Fibroblast of lung (primary cell): ENCODE measurements at places on chromosomes 12 and 14.

DNA sequence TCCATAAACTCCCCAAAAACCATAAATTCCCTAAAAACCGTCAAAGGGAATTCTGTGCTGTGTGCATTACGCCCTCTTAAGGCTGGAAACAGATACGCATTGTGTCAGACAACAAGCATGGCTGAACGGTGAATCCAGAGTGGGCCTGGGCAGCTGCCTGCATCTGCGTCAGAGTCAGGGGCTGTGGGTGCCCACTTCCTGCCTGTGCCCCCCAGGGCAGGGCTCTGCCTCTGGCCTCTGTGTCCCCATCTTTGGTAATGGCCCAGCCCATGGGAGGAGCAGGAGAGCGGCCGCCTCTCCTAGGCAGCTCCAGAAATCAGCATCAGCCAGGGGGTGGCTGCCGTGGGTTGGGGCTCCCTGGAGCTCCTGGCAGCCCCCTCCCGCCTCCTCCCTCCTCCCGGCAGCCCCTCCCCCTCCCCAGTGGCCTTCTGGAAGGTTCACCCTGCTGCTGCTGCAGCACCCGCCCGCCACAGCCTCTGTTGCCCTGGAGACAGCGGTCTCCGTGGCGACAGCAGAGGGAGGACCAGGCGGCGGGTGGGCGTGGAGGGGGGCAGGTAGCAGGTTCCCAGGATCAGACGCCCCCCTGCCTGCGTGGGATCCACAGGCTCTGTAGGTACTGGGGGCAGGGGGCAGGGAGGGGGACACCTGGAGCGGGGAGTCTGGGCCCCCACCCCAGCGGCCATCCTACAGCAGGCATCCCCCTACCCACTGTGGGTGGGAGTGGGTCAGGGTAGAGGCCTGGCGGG lies 5.9 kb downstream of the MMP17 start:
- peak; percentile 37 for DNase-seq

DNA sequence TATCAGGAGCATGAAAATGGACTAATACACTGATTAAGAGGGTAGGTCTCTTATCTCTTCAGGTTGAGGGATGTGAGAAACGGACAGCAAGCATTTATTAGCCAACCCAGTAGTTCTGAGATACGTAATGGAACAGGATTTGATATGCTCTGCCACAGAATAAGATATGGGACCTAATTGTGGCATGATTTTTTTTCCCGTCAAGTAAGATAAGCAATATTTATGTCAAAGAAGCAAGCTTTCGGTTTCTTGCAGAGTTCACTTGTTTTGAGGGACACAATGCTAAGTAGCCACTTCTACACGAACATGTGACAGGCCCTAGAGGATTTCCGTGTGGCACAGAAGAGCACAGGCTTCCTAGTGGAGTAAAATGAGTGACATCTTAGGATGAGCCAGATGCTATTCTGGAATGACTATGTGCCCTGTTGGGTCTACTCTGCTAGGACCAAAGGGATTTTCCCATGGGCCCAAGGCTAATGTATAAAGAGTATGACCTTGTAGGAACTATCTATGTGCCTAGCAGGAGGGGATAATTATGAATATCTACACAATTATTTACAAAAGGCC lies 57.9 kb downstream of the SLC38A1 start:
- DNase-seq, result peak; percentile 14

DNA sequence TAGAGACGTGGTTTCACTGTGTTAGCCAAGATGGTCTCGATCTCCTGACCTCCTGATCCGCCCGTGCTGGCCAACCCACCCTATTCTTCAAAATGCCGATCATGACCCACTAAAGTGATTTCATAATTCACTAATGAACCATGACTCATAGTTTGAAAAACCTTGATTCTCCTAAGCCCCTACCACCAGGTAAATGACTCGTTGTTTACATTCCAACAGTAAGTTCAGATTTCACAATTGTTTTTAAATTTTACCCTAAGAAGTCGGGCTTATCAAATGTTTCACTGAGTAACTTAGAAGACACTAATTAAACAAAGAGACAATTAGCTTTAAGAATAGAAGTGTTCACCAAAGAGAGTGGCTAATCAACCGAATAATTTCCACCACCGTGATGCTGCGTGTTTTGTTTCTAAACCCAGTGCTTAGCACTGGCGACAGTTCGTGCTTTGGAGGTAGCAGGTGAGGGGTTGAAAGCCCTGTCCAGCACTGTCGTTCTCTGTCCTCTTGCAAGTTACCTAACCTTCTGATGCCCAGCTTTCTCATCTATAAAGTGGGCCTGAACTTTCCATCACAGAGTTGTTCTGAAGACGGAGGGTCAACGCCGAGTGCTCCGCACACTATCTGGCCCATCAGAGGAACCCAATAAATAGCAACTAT lies 136.5 kb downstream of the NTF3 start:
- DNase-seq, result no peak

- DNase-seq, result no peak
Observed at GRCh38 chr14:106055289-106055688, 528.9 kb downstream of the TMEM121 start.

DNA sequence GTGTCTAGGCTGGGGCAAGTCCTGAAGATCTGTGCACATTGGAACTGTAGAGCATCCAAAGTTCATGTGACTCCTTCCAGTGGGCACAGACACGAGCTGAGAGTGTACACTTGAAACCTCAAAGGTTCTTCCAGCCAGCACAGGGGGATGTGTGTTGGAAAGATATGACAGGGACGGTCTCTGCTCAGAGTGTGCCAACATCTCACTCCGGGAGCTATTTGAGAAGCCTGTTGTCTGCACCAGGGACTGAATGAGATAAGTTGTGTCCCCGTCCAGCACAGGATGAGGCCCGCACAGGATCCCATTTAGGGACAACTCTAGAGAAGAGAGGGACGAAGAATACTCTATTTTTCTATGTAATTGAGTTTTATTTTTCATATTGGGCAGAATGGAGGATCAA lies 136.3 kb downstream of the SNAPC1 start:
- no peak for DNase-seq

DNA sequence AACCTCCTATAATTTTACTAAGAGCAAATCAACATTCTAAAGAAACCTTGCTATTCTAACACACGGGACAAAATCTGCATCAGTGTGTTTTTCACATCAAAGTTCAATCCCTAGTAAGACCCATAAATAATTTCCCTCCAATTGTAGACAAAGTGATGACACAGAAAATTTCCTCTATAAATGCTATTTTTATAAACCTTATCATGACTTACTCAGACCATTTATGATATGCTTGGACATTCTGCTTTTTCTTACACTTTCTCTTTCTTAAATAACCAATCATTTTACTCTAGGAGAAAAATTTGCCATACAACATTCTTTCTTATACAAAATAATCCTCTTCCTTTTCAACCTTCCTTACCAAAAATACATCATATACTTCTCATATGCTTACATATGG lies 67.0 kb downstream of the SDR9C7 start:
- no peak for DNase-seq

GRCh38 chr12:82627799-82628198 lies 58.9 kb upstream of the TMTC2 start:
- DNase-seq, result peak; percentile 15

- DNase-seq, result no peak
Observed at GRCh38 chr12:122381021-122381420, 41.4 kb downstream of the CLIP1 start.

- no peak for DNase-seq
Observed at GRCh38 chr12:32983968-32984367, 87.4 kb upstream of the PKP2 start.

- DNase-seq, result no peak
Observed at GRCh38 chr12:86264451-86265328, 8.5 kb upstream of the MGAT4C start.

DNA sequence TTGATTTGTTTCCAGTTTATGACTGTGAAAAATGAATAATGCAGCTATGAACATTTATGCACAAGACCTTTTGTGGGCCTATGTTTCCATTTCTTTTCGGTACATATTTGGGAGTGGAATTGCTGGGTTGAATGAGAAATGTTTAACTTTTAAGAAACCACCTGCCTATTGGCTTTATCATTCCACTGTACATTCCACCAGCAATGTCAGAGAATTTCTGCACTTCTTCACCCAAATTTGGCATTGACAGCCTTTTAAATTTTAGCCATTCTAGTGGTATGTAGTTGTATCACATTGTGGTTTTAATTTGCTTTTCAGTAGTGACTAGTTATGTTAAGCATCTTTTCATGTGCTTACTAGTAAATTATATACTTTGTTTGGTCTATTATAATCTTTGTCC lies 317.0 kb upstream of the TMTC1 start:
- DNase-seq, result no peak

DNA sequence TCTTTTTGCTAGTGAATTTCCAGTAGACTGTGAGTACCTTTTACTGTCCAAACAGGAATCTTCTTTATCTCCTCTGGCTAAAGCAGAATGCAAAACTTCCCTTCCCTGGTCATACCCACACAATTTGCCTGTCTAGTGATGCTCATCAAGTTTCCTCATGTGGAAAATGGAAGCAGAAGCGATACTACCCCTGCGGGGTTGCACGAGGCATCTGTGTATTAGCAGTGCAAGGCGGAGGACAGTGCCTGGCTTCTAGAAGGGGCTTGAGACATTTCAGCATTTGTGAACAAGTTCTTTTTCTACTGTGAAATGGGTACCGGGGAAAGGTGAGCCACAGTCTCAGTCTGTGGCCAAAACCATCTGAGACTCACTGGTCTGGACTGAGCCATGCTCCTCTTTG lies 340.9 kb downstream of the AACS start:
- DNase-seq, result no peak

GRCh38 chr12:104538891-104539462 lies 82.2 kb downstream of the CHST11 start:
- no peak for DNase-seq

DNA sequence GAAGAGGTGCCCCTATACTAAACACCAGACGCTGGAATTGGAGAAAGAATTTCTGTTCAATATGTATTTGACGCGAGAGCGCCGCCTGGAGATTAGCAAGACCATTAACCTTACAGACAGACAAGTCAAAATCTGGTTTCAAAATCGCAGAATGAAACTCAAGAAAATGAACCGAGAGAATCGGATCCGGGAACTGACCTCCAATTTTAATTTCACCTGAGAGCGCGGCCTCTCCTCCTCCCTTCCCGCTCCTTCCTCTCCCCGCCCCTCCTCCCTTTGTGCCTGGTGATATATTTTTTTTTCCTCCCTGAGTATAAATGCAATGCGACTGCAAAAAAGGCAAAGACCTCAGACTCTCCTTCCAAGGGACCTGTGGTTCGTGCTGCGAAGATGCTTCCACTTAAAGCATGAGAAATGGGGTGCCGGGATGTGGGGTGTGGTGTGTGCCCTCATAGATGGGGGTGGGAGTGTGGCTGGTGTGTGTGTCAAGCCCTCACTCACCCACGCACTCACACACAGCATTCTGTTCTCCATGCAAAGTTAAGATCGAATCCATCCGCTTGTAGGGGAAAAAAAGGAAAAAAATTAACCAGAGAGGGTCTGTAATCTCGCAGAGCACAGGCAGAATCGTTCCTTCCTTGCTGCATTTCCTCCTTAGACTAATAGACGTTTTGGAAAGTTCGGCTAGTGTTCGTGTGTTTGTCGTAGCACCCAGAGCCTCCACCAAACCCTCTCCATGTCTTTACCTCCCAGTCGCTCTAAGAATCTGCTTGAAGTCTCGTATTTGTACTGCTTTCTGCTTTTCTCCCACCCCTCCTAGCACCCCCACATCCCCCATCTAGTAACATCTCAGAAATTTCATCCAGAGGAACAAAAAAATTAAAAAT lies 4.5 kb downstream of the HOXC10 start:
- no peak for DNase-seq

DNA sequence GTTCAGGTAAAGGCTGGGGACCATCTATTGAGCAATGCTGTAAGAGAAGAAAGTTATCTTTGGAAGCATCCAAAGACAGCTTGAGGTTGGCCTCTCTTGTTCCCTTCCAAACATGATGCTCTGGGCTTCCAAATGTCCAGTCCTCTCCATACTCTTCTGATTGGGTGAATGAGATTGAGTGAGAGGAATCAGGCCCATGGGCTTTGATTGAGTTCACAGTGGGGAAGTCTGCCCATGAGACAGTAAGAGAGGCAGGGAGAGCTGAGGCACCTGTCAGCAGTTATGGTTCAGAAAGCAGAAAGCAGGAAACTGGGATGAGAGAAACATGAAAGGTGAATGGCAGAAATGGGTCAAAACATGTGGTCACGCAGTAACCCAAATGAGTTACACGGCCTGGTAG lies 1006.9 kb downstream of the VRK1 start:
- no peak for DNase-seq

- DNase-seq, result no peak
Observed at GRCh38 chr12:93308281-93308680, 69.4 kb upstream of the NUDT4 start.

GRCh38 chr12:90188857-90189256 lies 480.2 kb upstream of the ATP2B1 start:
- DNase-seq, result no peak

DNA sequence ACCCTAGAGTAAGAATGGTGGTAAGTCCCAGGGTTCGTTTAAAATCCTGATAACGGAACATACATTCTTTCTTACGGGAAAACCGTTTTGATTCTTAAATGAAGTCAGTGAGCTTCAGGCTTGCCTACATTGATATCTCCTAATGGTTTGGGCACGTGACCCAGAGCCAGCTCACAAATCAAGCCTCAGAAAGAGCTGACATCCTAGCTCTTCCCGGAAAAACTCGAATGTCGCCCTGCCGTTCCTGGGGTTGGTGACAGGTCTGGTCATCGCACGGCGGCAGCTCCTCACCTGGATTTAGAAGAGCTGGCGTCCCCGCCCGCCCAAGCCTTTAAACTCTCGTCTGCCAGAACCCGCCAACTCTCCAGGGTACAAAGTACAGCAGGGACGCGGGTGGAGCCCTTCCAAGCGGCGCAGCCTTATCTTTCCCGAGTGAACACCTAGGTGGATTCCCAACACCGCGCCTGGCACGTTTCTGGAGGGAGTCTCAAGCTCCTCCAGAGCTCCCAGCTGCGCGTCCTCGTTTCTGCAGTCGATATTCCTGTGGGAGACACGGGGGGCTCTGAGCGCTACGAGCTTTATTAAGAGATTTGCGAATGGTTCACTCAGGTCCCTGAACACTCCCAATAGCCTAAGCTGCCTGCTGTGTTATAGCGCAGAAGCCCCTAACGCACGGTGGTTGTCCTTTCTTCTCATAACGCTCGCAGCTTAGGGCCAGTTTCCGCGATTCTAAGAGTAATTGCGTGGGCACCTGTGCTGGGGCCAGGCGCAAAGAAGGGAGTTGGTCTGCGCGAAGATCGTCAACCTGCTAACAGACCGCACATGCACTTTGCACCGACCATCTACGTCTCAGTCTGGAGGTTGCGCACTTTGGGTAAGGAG lies at the start of gene SSTR1:
Gene SSTR1 (plus strand): TSS at position 169 of the 882 bp plus-strand sequence. CDS start 1,486 bp downstream, outside the sequence.
- DNase-seq, result peak; percentile 12

- DNase-seq, result peak; percentile 62
Observed at GRCh38 chr14:79661752-79662151, 549.6 kb downstream of the DIO2 start.

DNA sequence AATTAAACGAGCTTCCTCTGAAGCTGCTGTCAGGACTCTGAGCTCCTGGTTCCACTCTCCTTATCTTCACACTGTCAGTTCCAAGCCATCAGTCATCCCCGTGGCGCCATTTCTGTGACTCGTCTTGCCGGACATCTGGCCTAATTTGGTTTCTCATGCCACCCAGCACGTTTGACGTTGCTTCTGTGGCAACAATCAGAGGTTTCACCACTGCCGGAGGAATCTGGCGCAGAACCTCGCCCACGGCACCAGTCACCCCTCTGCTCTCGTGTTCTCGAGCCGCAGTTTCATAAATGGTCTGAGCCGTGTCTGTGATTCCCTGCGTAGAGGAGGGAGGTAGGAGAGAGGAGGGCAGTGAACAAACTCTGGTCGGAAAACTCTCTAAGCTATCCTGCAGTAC lies 29.7 kb downstream of the BDKRB1 start:
- peak; percentile 89 for DNase-seq
